Thymus (tissue), 14 donors: ENCODE measurements at places on chromosomes 11 and 22. TPM values are rescaled to one million over a fixed set of nuclear protein-coding genes. Genes with fewer than 3 reads are reported as not detected.
A peak's percentile ranks its signal among the peaks of the same experiment; 100 is the strongest.

The NFAM1 gene
- 2.0 TPM for polyA plus RNA-seq

The MRGPRX4 gene
- 0.07 TPM for polyA plus RNA-seq

The CEP164 gene
- polyA plus RNA-seq, result 24.8 TPM

The SPA17 gene
- polyA plus RNA-seq, result 11.4 TPM

DNA sequence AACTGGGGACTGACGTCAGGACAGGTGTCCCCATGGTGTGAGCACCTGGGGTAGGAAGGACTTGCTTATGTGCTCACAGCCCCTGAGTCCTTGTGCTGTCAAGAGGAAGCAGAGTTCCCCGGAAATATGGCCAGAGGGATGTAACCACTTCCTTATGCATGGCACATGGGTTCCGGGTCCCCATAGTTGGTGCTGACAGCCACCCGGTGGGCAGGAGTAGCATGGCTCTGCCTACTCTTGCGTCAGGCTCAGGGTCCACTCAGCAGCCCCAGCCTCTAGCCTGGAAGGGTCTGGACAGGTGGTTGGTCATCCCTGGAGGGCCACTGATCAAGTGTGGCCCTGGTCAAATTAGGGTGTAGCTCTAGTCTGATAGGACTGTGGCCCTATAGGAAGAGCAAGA lies 42.8 kb upstream of the CCND1 start:
- H3K36me3 ChIP-seq, result no peaks in the 10 kb centered on the region
- no peaks in the 10 kb centered on the region for H3K27me3 ChIP-seq
- no peak for DNase-seq
- no peak overlapping the region for H3K4me3 ChIP-seq
- no peak overlapping the region for H3K27ac ChIP-seq

DNA sequence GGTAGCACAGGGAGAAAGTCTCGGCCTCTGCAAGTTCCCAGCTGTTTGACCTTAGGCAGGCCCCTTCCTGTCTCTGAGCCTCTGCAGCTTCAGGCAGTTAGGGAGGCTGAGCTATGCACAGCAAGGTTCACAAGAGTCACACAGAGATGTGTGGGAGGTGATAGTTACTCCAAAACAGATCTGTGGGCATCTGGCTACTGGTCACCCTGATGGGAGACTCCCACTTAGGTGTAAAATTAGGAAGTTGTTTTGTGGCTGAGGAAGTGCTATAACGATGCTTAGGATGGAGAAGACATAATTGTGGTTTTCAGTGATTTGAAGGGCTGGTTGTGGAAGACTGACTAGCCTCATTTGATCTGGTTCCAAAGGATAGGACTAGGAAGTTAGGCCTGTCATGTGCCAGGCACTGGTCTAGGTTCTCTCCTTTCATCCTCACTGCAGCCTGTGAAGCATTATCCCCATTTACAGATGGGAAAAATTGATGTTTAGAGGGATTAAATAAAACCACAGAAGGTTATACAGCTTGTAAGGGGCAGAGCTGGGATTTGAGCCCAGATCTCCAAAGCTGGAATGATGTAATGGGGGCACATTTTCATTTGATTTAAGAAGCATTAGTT lies 13.5 kb downstream of the ACO2 start:
- DNase-seq, result no peak
- peaks cover 7% of the 10 kb centered on the region for H3K36me3 ChIP-seq
- H3K27me3 ChIP-seq, result no peaks in the 10 kb centered on the region
- H3K4me1 ChIP-seq, result peaks cover 2% of the 10 kb centered on the region

- H3K4me3 ChIP-seq, result no peak overlapping the region
- H3K36me3 ChIP-seq, result peaks cover 80% of the 10 kb centered on the region
- no peaks in the 10 kb centered on the region for H3K4me1 ChIP-seq
Measured at GRCh38 chr22:30024231-30024630, 56.0 kb upstream of the HORMAD2 start.

- H3K36me3 ChIP-seq, result no peaks in the 10 kb centered on the region
- no peak overlapping the region for H3K4me3 ChIP-seq
- no peak for DNase-seq
- no peaks in the 10 kb centered on the region for H3K4me1 ChIP-seq
- no peak overlapping the region for H3K27ac ChIP-seq
Measured at GRCh38 chr11:90407350-90407749, 184.5 kb upstream of the CHORDC1 start.

DNA sequence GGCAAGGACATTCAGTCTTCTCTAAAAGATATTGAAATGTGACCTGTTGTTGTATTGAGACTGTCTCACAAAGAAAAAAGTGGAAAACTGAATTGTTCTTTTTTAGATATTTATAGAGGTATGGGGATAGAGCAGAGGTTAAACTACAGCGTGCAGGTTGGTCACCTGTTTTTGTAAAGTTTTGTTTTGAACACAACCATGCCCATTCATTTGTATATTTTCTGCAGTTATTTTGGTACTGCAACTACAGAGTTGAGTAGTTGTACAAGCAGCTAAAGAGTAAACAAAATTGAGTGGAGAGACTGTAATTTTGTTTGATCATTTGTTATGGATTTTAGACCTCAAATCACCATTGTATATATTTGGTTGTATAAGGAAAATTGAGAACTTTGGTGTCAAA lies 11.3 kb downstream of the EED start:
- no peak for DNase-seq
- H3K27me3 ChIP-seq, result no peaks in the 10 kb centered on the region
- H3K27ac ChIP-seq, result no peak overlapping the region

DNA sequence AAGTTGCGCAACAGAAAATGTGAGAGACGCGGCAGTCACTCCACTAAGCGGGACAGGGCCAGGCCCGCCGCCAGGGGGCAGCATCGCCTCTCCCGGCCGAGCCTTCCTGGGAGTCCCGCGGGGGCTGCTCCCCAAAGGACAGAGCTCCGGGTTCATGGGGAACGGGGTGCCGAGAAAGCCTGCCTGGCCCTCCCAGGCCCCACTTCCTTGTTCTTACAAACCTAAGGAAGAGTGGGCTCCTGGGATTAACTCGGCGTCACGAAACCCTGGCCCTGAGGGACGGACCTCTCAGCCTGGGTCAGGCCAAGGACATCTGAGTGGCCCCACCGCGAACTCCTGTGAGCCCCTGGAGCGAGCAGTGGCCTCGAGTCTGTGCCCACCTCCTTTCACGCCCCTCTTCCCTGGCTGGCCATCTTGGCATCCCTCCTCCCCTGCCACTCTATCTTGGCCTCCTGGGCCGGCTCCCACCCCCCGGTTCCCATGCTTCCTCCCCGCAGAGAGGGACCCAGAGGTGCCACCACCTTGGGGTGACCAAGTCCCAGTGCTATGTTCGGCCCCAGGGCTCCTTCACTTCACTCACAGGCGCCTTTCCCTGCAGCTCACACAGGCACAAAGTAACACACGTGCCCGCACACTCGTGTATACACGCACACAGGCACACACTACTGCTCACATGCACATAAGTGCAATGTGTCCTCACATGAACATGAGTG lies 99.9 kb upstream of the FGF3 start:
- no peaks in the 10 kb centered on the region for H3K4me1 ChIP-seq
- H3K27me3 ChIP-seq, result peaks cover 28% of the 10 kb centered on the region
- H3K27ac ChIP-seq, result no peak overlapping the region
- no peak overlapping the region for H3K4me3 ChIP-seq
- peak; percentile 19 for DNase-seq
- no peaks in the 10 kb centered on the region for H3K36me3 ChIP-seq

GRCh38 chr11:70568035-70568813 lies 169.9 kb downstream of the CTTN start:
- H3K4me1 ChIP-seq, result no peaks in the 10 kb centered on the region
- DNase-seq, result no peak
- H3K4me3 ChIP-seq, result no peak overlapping the region
- H3K27ac ChIP-seq, result no peak overlapping the region
- no peaks in the 10 kb centered on the region for H3K27me3 ChIP-seq

GRCh38 chr11:75728992-75729391 lies 11.4 kb downstream of the MOGAT2 start:
- H3K4me3 ChIP-seq, result no peak overlapping the region
- H3K27me3 ChIP-seq, result no peaks in the 10 kb centered on the region
- H3K4me1 ChIP-seq, result no peaks in the 10 kb centered on the region
- H3K27ac ChIP-seq, result no peak overlapping the region
